ENCODE measurements at places on chromosomes 5 and 9.

DNA sequence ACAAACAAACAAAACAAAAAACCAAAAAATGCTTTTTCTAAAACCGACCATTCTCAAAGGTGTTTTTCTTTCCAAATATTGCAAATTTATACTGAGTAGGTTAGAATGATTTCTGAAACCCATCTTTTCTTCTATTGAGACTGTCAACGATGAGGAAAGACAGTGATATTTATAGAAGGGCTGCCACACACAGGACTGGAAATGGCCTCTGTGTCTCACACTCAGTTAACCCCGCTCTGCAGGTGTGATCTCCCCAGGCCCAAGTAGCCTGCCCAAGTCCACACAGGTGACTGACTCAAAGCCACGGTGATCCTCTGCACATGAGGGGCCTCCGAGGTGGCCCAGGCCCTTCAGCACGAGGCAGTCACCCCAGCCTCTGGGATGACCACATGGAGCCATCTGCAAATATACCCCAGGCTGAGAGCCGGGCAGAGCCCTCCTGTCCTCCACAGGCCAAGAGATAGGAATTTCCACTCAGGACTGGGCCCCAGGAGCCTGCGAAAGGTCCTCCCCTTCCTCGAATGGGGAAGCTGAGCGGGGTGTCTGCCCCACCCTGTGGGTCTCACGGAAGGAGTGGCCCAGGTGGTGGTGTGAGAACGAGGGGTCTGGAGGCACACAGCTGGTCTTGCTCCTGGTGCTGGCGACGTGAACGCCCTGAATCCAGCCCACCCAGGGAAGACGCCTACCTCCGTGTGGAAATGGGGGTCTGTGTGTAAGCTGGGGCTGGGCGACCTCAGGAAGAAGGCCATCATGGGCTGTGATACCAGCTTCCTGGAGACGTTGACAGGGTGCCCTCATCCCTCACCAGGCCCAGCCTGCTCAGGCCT is 53.0 kb upstream of the PHYKPL start:
- no peak for DNase-seq

- no peak for DNase-seq
Observed at GRCh38 chr9:96148634-96149532, 153.1 kb downstream of the HSD17B3 start.

DNA sequence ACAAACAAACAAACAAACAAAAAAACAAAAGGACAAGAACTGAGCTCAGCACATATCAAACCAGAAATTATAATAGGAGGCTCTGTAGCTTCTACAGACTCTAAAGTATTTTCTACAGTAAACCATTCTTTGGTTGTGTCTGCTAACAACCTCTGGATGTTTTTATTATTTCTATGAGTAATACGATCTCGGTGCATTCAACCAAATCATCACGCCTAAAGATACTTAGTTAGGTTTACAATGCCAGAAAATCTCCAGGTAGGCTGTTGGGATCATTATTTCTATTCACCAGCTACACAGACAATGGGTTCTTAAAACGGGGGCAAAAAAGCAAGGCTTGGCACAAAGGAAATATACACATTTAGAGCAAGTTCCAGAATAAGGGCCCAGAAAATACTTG is 41.6 kb upstream of the ALDOB start:
- DNase-seq, result no peak

GRCh38 chr9:71683598-71684235 is 84.6 kb downstream of the CEMIP2 start:
- DNase-seq, result no peak

- no peak for DNase-seq
Observed at GRCh38 chr5:62596096-62596495, 17.5 kb downstream of the LRRC70 start.

DNA sequence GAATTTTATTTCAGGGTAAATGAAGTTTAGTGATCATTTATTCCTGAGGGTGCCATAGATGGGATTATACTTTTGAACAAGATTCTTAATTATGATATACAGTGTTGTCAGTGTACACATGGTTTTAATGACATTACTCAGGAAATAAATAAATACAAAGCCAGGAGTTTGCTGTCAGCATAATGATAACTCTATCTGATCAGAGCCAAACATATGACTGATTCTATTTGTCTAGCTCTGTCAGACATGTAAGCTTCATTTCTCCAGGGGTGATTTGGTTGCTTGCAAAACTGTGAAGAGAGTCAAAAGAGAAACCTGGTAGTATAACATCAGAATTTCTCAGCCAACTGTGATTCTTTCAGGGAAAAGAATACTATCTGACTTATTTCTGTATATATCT is 1425.8 kb upstream of the C9orf72 start:
- no peak for DNase-seq

GRCh38 chr5:155455791-155456514 is 442.4 kb downstream of the KIF4B start:
- DNase-seq, result no peak

- no peak for DNase-seq
Observed at GRCh38 chr9:137639303-137640051, 20.7 kb downstream of the EHMT1 start.

DNA sequence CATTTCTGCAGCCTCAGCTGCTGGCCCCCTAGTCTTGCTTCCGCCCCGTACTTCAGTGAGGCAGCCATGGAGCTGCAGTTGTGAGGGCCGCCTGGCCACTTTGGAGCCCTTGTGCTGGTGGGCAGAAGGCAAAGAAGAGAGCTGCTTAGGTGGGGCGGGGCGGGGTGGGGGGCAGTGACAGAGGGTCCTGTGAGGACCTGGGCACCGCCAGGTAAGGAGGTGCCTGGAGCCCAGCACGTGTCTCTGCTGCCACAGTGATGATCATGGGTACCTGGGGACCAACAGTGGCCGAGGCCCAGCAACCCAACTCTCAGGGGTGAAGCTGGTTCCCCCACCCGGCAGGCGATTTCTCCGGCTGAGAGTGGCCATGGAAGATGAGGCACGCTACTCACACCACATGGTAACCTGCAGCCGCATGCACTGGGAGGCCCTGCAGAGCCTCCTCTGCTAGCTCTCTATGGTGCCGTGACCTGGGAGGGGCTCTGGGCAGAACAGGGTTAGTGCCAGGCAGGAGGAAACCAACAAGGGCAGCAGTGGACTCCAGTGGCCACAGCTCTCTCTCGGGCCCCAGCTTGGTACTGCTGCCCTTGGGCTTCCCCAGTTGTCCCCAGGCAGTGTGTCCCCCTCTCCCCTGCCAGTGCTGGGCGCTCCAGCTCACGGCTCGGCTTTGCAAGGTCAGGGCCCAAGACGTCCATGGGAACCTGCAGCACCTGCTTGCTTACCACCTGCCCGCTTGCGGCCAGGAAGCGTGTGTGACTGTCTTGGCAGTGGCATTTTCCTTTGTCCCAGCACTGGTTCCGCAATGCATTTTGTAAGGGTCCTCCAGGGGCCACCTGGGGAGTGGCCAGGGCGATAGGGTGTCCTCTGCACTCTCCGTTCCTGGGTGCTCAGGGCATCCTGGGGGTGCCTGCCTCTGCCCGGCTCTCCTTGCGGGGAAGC is 24.0 kb downstream of the NDUFS6 start:
- no peak for DNase-seq

- DNase-seq, result peak; percentile 8
Observed at GRCh38 chr5:39716532-39717028, 291.8 kb upstream of the DAB2 start.

GRCh38 chr5:93385655-93386054 is 195.4 kb downstream of the NR2F1-AS1 start:
- DNase-seq, result no peak

DNA sequence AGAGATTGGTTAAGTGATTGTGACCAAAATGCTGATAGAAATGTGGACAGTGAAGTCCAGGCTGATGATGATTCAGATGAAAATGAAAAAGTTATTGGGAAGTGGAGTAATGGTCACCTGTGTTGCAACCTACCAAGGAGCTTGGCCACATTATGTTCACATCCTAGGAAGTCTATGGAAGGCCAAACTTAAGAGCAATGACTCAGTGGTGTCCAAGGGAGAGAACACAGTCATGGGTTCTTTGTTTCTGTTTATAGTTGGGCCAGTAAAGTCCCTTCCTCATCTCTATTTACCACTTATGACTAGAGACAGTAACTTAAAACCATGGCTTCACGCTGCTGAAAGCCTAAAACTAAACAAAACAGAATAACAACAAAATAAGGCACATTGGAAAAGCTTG is 555.3 kb upstream of the DAB2 start:
- no peak for DNase-seq

DNA sequence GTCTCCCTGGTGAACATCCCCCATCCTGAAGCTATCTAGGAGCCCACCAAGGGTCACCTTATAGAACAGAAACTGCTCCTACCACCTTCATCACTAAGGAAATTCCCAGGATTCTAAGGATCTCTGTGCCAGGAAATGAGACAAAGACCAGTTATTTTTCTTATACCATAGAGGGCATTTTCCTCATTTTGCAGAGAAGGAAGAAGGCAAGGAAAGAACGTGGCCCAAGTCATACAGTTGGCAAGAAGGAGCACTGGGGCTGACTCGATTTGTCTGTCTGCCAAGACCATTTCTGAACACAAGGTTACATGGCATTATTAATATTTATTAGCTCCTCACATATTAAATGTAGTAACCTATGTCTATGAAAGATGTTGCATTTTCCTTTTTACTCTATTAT is 49.6 kb upstream of the TNFSF15 start:
- DNase-seq, result no peak

GRCh38 chr5:163424836-163425235 is 12.6 kb upstream of the CCNG1 start:
- no peak for DNase-seq

GRCh38 chr5:144531188-144531587 is 360.5 kb downstream of the KCTD16 start:
- no peak for DNase-seq

DNA sequence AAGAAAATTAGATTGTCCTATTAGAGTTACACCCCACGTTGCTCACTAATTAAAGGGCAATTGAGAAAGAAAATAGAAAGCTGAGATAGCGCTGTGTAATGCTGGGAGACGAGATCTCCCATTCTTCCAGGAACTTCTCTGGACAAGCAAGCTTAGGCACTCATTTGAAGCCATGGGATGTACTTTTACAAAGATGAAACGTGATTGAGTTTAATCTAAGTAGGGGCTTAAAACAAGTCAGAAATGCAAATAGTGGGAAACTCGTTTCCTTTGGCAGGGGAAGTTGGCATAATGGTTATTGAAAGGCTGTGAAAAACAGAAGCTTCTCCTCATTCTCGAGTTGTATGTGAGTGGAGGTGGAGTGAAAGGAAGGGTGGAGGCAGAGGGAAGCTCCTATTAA is 3.7 kb downstream of the PRDM6 start:
- DNase-seq, result no peak

DNA sequence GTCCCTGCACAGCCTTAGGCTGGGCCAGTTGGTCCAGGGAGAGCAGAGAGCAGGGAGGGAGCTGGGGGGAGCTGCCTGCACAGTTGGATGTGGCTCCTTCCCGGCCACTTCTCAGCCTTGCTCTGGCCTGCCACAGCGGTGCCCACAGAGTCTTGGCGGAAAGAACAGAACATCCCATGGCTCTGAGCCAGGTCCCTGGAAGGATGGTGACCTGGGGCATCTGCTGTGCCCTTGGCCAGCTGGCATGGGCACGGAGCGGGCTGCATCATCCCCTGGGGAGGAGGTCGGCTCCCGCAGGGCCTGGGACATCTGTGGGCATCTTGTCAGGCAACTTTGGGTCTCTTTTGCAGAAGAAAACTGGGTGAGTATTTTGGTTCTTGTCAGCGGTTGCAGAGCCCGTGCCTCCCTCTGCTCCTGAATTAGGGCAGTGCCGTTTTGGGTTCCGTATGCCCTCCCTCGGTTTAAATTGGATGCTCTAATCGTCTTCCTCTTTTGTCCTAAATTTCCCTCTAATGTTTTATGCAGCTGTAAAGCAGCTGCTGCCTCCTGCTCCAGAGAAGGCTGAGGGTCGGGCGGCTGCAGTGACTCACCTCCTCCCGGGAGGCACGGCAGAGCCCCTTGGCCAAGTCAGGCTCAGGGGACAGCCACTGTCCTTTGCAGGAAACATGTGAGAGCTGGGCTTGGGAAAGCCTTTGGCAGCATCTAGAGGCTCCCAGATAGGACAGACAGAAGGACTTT is 10.5 kb upstream of the NACC2 start:
- no peak for DNase-seq

DNA sequence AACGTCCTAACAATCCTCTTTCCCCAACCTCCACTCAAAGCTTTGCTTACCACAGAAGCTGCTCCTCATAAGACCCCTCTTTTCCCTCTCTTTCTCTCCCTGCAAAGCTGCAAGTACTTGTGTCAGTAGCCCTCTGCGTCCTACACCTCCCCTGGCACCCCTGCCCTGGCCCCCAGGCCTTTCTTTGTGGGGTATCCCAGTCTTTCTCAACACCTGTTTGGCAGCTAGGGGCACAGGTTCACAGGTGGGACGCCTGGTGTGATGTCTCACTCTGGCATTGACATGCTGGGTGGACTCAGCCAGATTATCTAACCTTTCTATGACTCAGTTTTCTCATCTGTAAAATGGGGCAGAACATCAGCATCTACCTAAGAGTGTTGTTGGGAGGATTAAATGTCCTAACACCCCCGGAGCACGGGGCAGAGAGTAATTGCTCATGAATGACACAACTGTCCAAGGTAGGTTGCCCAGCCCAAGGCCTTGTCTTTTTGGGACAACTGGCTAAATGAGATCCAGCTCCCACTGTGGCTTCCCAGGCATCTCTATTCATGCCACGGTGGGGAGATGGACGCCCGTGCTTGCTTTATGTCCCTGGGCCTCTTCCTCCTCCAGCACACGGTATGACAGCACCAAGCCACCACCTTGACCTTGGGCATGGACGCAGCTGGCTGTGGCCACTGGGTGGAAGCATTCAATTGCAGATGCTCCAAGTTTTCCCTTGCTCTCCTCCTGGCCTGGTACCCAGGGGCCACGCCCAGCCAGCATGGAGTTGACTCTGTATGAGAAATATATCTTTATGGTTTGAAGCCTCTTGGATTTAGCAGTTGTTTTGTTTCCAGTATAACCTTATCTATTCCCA is 190.4 kb downstream of the RGS3 start:
- no peak for DNase-seq

Measured in activated CD4-positive, alpha-beta T cell treated with anti-CD3 and anti-CD28 coated beads, Interleukin-2, amount 50 U/mL, for 24 hours (primary cell).